ENCODE measurements at places on chromosomes 11 and 22.

- no peak for DNase-seq
These were observed 16.4 kb downstream of the PRCP start for GRCh38 chr11:82883853-82884252.

DNA sequence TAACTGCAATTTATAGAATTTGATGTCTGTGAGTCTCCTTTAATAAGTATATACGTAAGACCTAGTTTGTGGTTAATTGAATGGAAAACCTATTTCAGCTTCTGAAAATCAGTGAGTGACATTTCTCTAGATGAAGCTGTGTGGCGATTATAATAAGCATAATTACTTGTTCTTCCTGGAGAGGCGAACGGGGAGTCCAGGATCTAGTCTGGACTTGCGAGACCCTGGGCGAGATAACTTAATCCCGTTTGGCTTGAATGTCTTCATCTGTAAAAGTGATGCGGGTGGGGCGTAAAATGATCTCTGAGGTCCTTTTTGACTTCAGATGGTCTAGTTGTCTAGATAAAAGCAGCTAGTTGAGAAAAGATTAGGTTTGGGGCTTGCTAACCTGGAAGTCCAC lies 1.1 kb downstream of the PRRG4 start:
- no peak for DNase-seq

GRCh38 chr11:30131535-30131934 lies 99.3 kb upstream of the FSHB start:
- DNase-seq = no peak

GRCh38 chr11:76158394-76159302 lies 47.7 kb downstream of the WNT11 start:
- no peak for DNase-seq

DNA sequence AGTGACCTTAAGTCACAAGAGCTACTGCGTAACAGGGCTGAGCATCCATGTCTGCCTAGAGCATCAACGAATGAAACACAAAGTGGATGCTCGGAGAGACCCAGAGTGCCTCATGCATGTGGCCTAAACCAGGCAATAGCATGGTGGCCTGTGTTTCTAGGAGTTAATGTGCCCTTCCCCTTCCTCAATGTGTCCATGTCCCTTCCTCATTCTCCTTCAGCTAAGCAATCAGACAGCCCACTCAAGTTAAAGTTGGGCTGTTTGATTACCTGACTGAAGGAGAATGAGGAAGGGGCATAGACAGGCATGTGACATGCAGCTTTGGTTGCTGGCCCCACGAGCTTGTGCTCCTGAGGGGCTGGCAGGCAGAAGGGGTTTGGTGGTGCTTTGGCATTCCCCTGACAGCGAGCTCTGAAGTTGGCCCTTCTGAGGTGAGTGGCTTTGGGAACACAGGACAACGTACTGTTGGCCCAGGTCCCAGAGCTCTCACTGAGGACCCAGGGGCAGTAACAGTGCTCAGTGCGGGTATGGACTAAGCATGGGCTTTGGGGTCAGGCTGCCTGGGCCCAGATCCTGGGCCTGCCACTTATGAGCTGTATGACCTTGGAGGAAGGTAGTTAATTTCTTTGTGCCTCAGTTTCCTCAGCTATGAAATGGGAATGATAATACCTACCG lies 46.7 kb downstream of the IRAG1 start:
- DNase-seq = no peak

- no peak for DNase-seq
These were observed 354 bp downstream of the POLR2L start for GRCh38 chr11:841981-842369.

DNA sequence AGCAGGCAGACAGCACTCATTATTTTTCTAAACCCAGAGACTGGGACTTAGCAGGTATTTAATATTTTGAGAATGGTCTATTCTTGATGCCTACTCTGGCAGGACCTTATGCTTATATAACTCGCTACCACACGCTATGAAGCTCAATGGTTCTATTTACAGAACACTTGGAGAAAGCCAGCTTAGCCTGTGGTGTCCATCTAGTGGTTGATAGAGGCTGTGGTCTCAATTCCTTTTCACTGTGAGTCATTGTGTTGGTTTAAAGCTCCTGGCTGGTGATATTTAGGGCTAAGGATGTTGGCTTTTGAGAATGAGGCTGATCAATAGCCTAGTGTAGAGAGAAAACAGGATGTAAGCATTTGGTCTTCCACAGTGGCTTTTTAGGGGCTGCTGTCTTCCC lies 206.4 kb downstream of the DBX1 start:
- peak; percentile 66 for DNase-seq

- no peak for DNase-seq
These were observed 826.5 kb downstream of the NTM start for GRCh38 chr11:132196928-132197327.

DNA sequence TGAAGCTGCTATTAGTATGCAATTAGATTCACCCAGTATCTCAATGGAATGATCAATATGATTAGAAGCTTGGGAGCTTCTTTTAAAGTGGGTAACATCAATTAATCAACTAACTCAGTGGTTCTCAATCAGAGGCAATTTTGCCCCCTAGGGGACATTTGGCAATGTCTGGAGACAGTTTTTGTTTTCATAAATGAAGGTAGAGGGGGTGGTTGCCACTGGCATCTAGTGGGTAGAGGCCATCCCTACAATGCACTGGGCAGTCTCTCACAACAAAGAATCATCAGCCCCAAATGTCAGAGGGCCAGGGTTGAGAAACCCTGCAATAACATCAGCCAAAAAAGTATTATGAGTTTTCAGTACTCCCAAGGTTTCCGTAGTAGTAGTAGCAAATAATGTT lies 5.9 kb upstream of the AMOTL1 start:
- DNase-seq = no peak

GRCh38 chr11:57547854-57548377 lies 10.5 kb downstream of the SMTNL1 start:
- no peak for DNase-seq

GRCh38 chr11:47329987-47330931 lies 22.2 kb downstream of the MYBPC3 start:
- no peak for DNase-seq

- DNase-seq = peak; percentile 36
These were observed 93.2 kb downstream of the LDLRAD3 start for GRCh38 chr11:36037031-36037430.

- DNase-seq = peak; percentile 19
These were observed 35.8 kb downstream of the UVRAG start for GRCh38 chr11:75850787-75851186.

DNA sequence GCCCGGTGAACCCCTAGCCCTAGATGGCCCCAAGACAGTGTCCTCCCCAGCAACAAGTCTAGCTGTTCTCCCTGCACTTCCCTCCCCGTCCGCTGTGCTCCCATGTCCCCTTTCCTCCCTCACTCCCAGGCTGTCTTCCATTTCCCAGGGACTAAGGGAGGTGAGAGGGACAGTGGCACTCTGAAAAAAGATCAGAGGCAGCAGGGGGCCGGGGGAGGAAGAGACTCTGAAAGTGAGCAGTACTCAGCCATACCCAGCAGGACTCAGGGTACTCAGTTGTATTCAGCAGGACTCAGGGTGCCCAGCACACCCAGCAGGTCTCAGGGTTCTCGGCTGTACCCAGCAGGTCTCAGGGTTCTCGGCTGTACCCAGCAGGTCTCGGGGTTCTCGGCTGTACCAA lies 48.4 kb upstream of the THY1 start:
- DNase-seq = no peak

DNA sequence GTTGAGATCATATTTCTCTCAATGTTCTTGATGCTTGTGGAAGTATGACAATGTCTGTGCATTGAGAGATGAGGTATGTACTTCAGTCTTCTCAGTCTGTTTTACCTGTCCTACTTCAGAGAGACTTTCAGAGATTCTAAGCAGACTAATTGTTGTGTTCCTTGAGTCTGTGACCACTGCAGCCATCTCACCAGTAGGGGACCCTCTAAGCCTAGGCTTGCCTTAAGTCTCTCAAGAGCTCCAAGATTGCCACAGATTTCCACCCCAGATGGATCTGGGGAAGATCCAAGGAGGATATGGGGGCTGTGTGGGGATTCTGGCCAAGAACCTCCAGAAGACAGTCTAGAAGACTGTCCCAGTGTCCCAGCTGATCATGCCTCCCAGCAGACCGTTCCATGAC lies 179.9 kb upstream of the PLET1 start:
- no peak for DNase-seq

DNA sequence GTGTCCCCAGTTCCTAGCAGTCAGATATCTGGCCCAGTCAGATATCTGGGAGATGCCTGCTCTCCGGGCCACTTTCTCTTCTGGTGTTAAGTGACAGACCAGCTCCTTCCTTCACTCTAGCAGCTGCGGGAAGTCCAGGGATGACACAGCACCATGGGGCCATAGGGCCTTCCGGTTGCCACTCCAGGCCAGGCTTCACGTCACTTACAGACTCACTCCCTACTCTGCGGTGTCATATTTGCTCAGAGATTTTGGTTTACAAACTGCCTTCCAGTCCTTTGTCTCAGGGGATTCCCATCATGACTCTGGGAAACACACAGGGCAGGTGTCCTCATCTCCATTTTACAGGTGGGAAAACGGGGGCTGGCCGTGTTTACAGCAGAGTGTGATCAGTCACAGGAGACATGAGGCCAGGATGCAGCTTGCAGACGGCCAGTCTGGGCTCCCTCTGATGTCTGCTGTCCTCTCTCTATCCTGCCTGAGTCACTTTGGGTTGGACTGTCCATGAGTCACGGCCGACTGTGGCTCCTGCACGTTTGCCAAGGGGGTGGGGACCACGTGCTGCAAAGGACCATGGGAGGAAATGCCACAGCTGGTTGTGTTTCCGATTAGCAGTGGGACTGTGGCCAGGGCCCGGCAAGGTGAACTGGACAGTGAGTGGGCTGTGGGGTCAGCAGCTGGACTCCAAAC lies 8.2 kb upstream of the TBC1D22A start:
- no peak for DNase-seq

GRCh38 chr11:29022676-29023075 lies 914.5 kb downstream of the METTL15 start:
- DNase-seq = no peak

DNA sequence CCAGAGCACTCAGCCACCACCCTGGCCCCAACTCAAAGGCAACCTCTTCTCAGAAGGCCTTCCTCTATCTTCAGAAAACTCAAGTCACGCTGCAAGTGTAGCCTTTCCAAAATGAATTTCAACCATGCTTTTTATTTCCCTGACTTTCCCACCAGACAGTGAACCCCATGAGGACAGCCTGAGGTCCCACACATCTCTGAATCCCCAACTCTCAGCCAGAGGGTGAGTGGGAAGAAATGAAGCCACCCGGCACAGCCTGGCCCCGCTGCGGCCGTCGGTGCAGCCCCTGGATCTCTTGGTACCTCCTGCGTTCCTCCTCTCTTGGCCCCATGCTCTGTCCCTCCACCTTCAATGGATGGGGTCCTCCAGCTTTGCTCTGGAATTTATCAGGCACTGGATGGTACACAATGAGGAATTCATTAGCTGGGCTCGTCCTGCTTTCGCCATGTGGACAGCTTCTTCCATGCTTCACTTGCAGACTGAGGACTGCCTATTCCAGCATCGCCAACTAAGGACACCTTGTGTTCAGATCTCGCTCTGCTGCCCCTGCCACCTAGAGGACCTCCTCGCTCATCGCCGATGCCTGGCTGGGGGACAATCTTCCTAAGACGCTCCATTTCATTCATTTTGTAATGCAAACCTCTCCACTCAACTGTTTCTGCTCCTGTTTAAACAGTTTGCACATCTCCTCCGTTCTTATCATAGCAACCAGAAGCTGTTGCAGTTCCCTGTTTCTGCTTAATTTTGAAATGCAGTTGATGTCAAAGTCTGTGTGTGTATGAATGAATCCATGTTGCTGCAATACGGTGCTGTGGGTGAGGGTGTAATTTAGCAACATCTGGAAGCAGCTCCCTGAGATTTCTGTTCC lies 672.1 kb downstream of the TBC1D22A start:
- DNase-seq = peak; percentile 49

GRCh38 chr11:36365907-36366306 lies 69.8 kb downstream of the PRR5L start:
- no peak for DNase-seq

GRCh38 chr11:119368121-119369034 lies 13.1 kb downstream of the USP2 start:
- DNase-seq = peak; percentile 41

DNA sequence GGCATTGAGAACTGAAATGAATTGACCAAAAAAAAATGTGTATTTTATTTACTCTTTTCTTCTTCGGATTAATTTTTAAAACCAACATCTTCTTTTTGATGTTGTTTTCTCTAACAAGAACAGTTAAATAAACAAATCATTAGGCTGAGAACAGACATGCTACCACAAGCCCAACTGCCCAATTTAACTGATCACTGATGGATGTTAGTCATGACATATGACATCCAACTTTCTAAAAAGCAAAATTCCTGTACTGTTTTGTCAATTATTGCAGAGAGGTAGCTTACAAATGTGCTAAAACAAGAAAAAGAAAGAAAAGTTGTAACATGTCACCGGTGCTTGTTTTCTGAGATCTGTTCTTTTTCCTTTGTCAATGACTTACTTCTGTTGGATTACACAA lies 232.1 kb downstream of the C11orf87 start:
- DNase-seq = no peak

GRCh38 chr22:50712341-50713007 lies 25.5 kb upstream of the ACR start:
- no peak for DNase-seq

- peak; percentile 90 for DNase-seq
These were observed 52.9 kb upstream of the FDX1 start for GRCh38 chr11:110376711-110377324.

DNA sequence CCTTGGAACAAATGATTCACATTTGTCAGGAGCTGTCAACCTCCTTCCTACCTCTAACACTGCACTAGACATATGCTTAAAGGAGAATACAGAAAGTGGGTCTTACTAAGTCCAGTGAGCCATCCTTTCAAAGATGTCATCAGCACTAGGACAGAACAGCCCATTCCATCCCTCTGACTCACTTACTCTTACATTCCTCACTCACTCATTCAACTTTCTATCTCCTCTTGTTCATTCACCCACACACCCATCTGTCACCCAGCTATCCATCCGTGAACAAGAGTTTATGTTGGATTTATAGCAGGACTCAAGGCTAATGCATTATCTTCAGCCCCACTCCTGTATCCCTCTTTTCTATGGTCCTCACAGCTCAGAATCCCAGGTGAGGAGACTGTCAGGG lies 9.1 kb downstream of the INSC start:
- DNase-seq = no peak

DNA sequence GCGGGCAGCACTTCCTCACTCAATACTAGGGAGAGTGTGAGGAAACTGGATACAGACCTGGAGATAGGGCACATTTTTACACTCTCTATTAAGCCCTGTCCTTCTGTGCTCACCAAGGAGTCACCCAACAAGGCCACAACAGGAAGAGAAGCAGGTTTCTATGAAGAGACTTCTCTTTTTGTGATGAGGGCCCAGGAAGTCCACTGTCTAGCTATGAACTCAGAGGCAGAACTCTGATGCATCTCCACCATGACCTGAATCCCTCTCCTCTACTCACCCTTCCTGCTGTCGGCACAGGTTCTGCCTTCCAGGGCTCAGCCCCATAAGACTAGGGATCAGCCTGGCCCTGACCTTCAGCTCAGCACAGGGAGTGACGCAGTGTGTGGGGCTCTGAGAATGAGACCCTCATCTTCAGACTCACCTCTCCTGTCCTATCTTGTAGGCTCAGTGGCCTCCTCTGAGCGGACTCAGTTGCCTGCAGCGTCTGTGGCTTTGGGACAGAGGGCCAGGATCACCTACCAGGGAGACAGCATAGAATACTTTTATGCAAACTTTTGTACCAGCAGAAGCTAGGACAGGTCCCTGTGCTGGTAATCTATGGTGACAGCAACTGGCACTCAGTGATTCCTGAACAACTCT lies 49.3 kb upstream of the IGLL5 start:
- DNase-seq = no peak

Measured in brain (organoid and tissue), 16 donors.